ENCODE measurements at places on chromosomes 13 and 19.

DNA sequence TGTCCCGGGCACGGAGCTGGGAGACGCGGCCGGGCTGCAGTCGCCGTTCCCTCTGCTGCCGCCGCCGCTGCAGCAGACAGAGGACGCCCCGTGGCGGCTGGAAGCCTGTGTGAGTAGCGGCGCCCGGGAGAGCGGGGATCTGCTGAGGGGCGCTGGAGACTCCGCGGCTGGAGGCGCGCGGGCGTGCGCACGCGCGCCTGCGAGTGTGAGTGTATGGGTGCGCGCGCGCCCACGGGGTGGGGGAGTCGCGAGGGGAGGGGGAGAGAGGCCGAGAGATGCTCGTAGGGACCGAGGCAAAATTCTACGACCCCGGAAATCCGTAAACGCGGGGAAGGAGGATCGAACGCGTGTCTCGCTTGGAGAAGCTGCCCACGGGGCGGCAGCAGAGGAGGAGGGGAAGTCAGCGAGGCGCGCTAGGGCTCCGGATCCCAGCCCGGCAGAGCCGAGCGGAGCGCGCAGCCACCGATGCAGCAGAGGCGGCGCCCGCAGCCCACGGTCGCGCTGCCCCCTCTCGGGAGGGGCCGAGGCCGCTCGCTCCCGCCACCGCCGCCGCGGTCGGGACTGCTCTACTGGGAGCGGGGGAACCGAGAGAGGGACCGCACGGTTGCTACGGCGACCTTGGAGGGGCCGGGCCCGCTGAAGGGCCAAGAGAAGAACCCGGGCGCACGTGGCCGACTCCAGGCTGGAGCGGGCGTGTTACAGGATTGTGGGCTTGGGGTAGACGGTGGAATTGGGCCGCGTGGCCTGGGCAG is at the start of gene ENOX1:
Gene ENOX1, minus strand, starts transcription at position 207 of the 752 bp plus-strand sequence.
- DNase-seq: no peak

DNA sequence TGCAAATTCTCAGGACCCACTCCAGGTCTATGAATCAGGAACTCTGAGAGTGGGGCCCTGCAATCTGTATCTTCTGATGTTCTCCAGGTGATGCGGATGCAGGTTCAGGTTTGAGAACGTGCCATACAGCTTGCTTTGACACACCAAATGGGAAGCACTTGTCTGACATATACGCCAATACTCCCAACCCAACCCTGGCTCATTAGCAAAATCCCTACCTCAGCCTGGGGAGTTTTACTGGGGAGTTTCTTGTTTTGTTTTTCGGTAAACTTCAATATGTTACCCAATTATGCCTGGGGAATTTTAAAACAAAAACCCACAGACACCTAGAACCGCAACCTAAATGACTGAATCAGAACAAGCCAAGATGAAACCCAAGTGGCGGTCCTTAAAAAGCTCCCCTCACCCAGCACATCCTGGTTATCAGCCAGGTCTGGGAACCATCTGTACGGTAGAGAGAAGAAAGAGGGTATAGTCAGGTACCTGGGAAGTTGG is 41.2 kb downstream of the ABCC4 start:
- no peak for DNase-seq

DNA sequence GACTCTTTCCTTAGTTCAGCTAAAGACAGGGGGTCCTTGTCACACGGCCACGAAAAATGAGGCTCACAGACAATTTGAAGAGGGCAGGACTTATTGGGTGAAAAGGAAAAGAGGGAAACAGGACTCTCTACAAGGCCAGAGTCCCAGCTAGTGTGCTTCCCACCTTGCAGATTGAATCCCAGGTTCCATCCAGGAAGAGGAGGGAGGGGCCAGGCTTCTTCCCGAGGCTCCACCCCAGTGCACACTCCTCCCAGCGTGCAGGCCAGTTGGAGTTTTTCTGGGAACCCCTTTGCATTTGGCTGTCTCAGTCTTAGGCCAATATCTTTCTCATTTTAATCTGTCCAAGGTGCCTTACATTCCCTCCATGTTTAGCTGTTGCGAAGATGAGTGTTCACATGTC is 106.8 kb downstream of the DNAJC3 start:
- no peak for DNase-seq

- no peak for DNase-seq
These were observed 285.5 kb downstream of the UQCRFS1 start for GRCh38 chr19:28927456-28927855.

DNA sequence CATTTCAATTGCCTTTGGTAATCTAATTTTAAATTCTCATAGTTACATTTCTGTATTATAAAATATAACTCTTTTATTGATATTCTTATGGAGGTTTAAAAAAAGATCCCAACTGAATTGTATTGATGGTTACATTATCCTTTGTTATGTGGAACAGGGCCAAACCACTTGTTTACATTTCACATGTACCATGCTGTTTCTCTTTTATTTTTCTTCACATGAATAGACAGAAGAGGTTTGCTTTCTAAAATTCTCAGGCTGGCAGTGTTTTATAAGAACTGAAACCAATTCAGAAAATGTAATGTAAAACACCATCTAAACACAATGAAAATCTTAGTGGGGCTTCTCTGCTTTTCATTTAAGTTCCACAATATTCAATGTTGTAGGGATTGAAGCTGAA is 122.5 kb downstream of the GPC5 start:
- DNase-seq: no peak

GRCh38 chr13:68390987-68391386 is 1160.9 kb upstream of the PCDH9 start:
- no peak for DNase-seq

DNA sequence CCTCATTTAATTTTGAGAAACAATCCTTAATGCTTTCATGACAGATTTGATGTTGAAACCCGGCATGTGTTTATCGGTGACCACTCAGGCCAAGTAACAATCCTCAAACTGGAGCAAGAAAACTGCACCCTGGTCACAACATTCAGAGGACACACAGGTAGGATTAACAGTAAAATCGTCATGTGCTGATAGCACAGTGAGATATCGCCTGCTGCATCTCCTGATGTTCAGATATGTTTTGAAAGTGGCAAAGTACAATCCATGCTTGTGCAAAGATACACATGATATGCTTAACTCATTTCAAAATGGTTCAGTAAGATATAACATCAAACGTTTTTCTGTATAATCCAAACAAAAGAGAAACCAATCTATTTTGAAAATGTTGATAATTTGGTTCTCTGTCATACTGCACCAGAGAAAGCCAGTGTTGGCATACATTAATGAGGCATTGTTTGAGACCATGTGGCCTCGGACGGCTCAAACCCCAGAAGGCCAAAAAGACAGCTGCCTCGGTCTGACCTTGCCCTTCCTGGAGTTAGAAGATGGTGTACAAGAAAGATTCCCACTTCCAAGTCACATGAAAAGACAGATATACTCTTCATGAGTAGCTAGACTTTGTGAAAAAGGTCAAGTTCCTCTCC is 76.2 kb downstream of the DHRS12 start:
- DNase-seq: no peak

- DNase-seq: no peak
These were observed 11.8 kb downstream of the ANO8 start for GRCh38 chr19:17322854-17323253.

DNA sequence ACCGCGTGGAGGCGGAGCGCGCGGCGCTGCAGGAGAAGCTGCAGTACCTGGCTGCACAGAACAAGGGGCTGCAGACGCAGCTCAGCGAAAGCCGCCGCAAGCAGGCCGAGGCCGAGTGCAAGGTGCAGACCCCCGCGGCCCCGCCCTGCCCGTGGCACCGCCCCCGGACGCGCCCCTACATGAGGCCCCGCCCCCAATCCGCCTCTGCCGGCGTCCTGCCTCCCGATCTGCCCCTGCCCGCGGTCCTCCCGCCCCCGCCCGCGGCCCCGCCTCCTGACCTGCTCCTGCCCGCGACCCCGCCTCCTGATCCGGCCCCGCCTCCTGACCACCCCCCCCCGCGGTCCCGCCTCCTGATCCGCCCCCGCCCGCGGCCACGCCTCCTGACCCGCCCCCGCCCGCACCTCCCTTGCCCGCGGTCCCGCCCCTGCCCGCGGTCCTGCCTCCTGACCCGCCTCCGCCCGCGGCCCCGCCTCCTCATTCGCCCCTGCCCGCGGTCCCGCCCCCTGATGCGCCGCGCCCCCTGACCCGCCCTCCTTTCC is 11.7 kb downstream of the PRR36 start:
- peak; percentile 61 for DNase-seq

DNA sequence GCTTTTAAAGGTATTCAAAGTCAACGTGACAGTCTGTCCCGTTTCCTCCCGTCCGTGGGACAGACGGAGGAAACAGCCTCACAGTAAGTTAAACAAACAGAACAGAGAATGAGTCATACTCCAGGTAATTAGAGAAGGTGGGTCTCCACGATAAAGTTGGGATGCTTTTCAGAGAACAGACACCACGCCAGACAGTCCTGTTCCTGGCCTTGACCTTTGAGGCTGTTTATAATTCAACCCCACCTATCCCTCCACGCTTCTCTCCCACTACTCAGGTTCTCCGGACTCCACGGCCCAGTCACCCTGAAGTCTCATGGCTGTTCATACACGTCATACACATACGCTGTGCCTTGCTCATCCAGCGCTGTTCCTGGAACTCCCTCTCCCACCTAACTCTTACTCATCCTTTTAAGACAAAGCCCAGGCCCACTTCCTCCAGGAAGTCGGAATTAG is 42.5 kb downstream of the ARHGEF18 start:
- no peak for DNase-seq

GRCh38 chr19:46391296-46392251 is 21.8 kb downstream of the CCDC8 start:
- no peak for DNase-seq

GRCh38 chr13:39405596-39406205 is 197.3 kb downstream of the LHFPL6 start:
- no peak for DNase-seq

DNA sequence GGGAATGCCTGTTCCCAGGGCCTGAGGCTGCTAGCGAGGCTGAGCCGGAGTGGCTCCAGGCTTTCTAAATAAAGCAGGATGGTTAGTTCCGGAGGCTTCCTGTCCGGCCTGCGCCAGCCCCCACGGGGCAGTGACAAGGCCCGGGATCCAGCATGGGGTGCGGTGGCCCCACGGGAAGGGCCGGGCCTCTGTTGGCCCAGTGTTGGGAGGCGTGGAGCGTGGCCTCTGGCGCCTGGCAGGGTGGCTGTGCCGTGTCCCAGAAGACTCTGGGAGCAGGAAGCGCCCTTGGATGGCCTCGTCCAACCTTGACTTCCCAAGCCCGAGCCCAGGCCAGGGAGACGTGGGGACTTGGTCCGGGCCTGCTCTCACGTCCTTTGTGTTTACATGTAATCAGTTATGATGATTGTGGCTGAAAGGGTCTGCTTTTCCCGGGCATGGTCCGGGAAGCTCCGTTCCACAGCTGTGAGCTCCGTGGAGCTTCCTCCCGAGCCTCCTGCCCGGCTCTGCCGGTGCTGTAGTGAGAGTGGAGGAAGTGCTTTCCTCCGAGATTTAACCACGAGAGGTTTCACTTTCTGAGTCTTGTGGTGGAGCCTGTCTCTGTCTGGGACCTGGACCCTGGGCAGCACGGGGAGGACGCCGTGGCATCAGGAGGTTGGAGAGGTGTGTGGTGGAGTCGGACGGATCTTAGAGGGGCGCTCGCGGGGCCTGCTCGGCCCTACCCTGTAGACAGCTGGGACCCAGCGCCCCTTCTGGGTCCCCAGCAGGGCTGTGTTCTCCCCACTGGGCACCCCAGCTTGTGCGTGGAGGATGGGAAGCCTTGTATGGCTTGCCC is 4.6 kb downstream of the GNA11 start:
- no peak for DNase-seq

DNA sequence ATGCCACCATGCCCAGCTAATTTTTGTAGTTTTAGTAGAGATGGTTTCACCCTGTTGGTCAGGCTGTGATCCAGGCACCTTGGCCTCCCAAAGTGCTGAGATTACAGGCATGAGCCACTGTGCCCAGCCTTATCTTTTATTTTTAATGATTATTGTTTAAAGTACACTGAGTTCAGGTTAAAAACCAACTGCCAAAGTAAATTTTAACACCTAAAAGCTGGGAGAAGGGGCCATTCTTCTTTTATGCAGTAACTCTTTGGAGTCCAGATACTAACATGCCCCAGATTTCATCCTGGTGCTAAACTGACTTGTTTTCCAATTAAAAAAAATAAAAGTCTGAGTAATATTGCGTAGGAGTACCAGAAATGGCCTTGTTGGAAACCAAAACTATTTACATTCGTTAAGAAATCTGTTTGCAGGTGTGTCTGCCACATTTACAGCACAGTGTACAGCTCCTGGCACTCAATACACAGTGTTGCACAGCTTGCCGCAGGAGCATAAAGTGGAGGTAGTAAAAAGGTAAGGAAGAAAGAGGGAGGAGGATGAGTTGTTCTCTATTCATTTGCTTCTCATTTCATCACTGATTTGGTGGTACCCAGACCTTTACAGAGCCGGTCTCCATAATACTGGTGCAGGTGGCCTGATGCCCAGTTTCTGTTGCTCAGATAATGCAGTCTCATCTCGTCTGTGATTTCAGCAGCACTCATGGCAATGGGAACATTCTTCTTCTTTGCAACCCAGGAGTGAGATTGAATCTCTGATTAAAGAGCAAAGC is 108.9 kb downstream of the PCCA start:
- DNase-seq: no peak

- no peak for DNase-seq
These were observed 24.0 kb upstream of the OLFM4 start for GRCh38 chr13:53004573-53004972.

DNA sequence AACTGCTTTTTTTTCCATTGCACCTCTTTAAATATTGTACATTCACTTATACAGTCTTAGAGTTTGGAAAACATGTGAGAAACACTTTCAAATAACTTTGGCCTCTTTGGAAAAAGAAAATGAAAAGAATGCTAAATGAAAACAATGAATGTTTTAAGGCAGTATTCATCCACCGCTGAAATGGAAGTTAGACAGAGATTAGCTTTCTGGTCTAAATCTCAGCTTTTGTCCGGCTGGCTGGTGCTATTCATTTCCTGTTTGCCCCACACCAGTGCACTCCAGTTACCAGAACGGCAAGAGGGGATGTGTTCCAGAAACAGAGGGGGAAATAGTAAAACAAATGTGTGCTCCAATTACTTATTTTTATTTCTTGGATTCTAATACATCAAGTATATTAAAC is 1201.3 kb downstream of the EFNB2 start:
- no peak for DNase-seq

DNA sequence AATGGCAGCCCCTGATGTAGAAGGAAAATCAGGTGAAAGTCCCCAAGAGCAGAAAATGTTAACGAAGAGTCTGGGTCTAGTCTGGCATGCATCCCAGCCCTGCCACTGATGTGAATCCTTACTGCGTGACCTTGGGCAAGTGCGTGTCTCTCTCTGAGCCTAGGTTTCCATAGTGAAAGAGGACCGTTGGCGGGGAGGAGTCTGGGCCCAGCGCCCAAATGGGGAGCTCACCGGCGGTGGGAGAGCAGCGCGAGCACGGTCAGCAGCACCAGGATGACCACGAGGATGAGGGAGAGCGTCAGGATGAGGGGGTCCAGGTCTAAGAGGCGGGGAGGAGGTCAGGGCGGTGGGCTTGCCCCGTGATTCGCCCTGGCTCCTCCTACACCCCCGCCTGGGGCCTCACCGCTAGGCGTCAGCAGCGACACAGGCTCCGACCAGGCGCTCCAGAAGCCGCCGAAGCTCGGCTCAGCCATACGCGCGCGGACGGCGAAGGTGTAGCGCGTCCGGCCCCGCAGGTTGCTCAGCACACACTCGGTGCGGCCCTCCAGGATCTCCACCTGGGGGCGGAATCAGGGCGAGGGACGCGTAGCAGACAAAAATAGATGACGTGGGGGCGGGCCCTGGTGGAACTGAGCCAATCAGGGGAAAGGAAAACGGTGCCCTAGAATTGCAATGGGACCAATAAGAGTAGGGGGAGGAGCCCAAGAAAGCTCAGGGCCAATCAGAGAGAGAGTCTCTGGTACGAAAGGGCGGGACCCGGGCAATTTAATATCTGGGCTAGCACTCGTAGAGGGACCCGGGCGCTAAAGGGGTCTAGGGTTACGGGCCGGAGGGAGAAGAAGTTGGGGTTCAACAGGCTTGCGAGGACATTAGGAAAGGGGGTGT is 3.2 kb downstream of the EPOR start:
- DNase-seq: peak; percentile 97

All from activated gamma-delta T cell treated with Interleukin-2 at 50 U/mL for 16 hours (primary cell).